Activated CD4-positive, alpha-beta T cell treated with anti-CD3 and anti-CD28 coated beads, Interleukin-2, amount 50 U/mL, for 24 hours (primary cell): ENCODE measurements at places on chromosomes 3 and 15.

GRCh38 chr15:59014068-59014467, 26.6 kb downstream of the RNF111 start:
- no peak for DNase-seq

DNA sequence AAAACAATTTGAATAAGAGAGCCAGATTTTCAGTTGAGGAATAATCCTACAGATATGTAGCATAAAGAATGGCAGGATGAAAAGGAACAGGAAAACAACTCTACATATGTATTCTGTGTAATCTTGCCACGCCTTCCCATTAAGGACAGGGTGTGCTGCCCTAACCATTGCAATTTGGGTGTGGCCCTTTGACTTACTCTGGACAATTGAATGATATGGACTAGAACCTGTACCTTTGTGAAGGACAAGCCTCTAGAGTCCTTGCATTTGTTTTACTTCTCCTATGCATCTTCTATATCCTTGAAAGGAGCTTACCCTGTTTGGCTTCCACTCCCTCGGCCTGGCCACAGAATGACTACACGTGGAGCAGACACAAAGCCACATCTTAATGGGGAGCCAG, 1261.6 kb upstream of the GBE1 start:
- DNase-seq = no peak

DNA sequence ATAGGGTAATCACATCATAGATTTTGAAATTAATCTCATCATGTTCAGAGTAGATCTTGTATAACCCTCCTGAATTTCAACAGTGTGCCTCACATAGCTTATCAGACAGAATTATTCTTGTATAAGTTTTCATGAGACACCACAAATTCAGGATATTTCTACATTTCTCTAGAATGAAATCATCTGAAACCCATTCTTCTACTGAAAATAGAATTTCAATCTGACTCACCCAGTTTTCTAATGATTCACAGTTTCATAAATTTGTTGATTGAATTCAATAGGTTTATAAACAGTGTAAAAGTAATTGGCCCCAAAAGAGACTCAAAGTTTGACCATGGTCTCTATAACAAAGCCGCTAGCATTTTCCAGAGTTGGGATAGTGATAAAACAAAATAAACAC, 1082.6 kb upstream of the EPHA6 start:
- DNase-seq = no peak

DNA sequence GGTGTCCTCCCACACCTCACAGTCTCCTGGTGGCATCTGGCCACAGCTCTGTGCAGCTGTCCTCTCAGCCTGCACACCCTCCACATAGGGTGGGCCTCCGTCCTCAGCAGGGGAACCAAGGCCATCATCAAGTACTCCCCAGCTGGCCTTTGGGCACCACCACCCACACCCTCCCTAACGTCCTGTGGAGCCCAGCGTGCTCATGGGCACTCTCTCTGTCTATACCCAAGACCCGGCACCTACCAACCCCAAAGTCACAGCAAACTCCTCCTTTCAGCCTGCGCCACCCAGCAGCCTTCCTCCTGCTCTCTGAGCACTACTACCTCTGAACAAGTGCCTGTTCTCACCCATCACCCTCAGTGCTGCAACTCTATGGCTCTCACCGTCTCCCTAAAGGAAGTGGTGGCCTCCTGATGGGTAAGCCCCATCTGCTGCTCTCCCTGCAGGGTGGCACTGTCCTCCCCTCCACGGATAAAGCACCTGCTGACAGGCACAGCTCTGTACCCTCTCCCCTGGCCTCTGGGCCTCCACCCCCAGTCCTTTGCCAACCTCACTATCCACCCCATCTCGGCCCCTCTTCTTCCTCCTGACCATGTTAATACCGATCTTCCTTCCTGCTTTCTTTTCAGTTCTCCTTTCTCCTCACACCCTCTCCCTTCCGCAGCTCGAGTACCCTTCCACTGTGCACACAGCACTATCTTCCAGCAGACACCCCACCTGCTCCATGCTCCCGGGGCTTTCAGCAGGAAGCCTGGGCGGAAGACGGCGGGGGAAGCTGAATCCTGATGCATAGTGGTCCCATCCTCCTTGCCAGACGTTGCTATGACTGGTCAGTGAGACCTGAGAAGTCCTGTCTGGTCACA, 31.5 kb downstream of the SLC41A3 start:
- no peak for DNase-seq

GRCh38 chr3:38573556-38573955, 75.9 kb downstream of the SCN5A start:
- DNase-seq = no peak

DNA sequence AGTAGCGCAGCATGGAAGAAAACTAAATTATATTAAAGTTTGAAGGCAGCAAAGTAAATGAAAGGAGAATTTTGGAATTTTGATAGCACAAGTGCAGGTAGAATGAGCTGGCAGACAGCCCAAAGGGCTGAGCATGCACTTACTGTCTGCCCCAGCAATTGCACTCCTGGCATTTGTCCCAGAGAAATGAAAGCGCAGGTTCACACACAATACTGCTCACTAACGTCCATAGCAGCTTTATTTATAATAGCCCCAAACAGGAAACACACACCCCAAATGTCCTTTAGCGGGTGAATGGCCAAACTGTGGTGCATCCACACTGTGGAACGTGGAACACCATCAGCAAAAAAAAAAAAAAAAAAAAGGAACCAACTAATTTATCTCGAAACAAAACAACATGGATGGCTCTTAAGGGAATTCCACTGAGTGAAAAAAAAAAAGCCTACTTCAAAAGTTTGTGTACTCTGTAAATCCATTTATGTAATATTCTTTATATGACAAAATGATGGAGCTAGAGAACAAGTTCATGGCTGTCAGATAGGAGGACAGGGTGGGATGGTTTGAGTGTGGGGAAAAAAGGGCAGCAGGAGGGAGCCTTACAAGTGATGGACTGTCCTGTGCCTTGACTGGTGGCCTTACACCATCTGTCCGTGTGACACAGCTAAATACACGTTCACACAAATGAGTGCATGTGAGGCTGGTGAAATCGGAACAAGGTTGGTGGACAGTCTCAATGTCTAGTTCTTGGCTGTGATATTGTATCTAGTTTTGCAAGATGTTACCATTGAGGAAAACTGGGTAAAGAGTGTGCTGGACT, 6.0 kb upstream of the TM2D3 start:
- no peak for DNase-seq

- no peak for DNase-seq
These were observed 347.3 kb downstream of the ZBTB20 start for GRCh38 chr3:114799816-114800215.

- DNase-seq = no peak
These were observed 8.8 kb downstream of the TYRO3 start for GRCh38 chr15:41567862-41568261.

DNA sequence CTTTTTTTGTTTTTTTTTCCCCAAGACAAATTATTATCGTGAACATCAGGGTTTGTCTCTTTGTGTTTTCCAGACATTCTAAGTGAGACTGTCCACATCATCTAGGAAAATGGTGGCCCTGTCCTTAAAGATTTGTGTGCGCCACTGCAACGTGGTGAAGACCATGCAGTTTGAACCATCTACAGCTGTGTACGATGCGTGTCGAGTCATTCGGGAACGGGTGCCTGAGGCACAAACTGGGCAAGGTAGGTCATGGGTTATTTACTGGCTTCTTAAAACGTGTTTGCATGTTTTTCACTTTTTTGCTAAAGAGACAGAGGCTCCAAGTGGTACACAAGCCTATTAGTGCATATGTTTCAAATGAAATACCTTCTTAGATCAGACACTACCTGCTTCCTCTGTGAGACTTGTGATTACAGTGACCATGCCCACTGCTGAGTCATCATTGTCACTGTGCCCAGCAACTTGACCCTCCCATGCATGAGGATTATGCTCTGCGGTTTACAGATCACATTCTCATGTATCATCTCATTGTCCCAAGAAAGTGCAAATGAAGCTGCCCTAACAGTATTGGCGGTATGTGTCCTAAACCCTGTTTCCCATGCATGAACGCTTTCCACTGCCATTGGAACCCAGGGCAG, 395.2 kb upstream of the TPM1 start:
- no peak for DNase-seq

- DNase-seq = no peak
These were observed 5.0 kb downstream of the NAA50 start for GRCh38 chr3:113741086-113741485.

DNA sequence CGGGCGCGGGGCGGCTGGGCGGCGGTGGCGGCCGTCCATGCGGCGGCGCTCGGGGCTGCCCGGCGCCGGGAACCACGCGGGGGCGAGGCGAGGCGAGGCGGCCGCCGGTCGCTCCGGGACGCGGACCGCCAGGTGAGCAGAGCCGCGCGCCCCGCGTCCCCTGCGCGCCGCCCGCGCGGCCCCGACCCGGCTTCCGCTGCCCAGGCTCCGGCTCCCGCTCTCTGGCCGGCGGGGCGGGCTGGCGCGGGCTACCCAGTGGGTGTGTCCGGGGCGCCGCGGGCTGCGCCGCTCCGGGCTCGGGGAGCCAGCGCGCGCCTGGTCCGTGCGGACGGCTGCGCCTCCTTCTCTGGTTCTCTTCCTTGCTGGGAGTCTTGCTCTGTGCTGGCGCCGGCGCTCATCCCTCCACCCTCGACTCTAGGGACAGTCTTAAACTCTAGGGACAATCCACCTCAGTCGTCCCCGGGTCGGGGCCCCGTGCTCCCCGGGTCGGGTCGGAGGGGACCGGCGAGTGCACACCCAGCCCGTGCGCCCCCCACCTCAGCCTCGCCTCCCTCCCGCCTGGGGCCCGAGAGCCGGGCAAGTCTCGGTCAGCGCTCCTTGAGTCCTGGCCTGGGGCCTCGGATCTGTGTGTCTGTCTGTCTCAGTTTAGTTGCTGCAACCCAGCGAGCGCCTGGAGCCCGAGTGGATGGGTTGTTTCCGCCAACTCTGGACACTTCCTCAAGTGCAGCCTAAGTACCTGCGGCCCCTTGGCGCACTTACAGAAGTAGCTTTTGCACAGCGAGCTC, 488 bp downstream of the THSD4 start:
- no peak for DNase-seq

DNA sequence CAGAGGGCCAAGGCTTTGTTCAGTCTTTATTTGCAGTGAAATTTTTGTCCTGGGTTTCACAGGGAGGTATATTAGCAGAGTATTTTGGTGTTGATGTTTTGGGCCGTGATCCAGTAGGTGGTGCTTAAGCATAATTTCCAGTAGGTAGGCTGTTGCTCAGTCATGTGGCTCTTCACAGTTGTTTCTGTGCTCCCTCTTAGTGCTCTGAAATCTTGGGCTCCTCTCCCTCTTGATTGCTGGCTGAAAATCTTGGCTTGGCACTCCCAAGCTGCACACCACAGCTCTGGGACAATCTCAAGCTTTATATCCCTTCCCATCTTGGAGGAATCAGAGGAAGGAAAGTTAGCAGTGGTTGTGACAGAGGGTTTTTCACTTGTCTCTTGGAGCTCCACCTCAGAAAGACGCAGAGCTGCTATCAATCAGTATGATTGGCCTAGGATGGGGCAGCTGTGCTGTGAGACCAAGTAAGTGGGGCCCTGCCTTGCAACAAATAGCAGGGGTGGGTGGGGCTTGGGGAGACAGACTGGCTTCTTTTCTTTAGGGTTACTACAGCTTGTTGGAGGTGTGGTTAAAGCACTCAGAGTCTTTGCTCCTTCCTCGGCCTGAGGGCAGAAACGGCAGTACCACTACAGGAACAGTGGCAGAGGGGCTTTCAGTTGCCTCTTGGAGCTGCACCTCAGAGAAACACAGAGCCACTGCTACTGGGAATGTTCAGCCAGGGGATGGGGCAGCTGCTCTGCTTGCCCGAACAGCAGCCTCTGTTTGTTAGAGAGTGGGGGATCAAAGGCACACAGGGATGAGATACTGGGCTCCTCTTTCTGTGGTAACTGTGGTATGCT, 627.0 kb downstream of the SI start:
- DNase-seq = no peak

GRCh38 chr15:51652084-51652668, 29.1 kb upstream of the SCG3 start:
- no peak for DNase-seq

DNA sequence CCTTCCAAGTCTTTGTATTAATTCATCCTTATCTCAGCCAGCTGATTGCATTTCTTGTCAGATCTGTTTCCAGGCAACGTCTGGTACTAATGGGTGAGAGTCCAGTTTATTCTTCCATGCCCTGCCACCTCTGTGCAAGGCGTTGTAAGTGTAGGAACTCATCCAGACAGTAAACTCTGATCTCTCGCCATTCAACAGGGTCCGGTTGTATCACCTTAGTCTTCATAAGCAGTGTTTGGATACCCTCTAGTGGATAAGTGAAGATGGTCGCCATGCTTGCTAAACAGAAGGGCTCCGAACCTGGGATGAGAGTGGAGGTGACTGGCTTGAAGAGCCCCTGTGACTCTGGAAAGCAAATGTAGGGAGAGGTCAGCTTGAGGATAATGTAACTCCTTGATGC, 51.6 kb upstream of the CMTM7 start:
- no peak for DNase-seq

DNA sequence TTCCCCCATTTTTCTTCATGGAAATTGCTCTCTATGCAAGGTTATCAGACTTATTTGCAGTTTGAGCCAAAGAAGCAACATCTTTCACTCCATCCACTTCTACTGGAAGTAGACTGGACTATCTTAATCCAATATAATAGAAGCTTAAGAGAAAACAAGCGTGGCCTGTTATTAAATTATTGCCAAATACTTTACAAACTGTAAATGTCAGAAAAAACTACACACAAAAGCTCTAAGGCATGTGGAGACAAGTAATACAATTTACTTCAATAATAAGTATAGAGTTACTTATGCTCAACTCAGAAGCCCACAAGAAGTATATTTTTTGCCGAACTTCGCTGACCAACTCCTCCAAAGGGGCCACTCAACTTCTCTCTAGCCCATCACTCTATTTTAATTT, 120.3 kb downstream of the BDH1 start:
- DNase-seq = no peak

DNA sequence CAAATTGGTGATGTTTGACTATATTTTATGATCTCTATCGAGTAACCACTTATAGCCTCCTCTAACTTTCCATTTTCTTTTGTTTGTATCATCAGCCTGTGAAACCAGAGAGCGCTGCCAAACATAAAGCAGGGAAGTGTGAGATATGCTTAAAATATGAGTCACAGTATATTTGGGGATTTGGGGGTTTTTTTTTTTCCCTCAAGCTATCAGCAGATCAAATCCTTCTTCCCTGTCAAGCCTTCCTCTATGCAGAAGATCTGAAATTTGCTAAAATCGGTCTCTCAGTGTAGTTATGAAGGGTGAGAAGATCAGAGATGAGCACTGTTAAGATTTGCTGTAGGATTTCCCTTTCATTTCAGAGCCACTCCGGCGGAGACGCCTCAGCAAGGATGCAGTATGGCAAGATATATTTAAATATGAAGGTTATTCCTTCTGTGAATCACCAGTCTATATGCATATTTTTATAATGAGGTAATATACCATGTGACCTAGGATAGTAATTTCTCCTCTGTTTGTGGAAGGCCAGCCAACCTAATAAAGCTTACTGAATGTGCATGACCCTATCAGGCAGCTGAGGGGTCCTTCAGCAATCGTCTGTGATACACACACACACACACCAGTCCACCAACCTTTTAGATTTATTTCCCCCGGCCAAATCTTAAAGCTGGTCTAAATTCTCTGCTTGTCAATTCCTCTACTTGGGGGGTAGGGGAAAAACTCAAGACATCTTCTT, 474.1 kb downstream of the FOXP1 start:
- DNase-seq = no peak

GRCh38 chr3:79461129-79461792, 306.5 kb downstream of the ROBO1 start:
- DNase-seq = no peak
